ENCODE measurements at places on chromosomes 1 and 21.

GRCh38 chr1:241647658-241648057, 4.4 kb upstream of the WDR64 start:
- DNase-seq, result no peak

- no peak for DNase-seq
Measured at GRCh38 chr1:167221126-167221737, 546 bp downstream of the POU2F1 start.

GRCh38 chr1:154615411-154615810, 7.4 kb upstream of the ADAR start:
- no peak for DNase-seq

GRCh38 chr1:15950763-15951295, 25.1 kb downstream of the ZBTB17 start:
- DNase-seq, result peak; percentile 71

GRCh38 chr1:59699227-59699847, 115.4 kb upstream of the HOOK1 start:
- no peak for DNase-seq

DNA sequence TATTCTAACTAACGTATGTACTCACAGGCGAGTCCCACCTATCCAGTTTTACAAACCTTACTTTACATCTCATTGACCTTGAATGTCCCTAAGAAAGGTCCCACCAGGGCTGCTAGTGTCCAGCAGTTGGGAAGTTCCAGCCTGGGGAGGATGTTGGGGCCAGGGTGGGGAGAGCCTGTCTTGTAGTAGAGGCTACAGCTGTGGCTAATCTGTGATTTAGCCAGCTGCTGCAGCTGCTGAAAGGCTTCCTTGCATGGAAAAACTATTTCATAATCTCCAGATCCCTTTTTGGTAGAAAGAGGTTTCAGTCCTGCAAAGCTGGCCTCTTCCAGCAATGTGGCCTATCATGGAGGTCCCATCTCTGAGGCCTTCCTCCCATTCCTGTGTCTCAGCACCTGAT, 23.1 kb downstream of the TNN start:
- DNase-seq, result no peak

DNA sequence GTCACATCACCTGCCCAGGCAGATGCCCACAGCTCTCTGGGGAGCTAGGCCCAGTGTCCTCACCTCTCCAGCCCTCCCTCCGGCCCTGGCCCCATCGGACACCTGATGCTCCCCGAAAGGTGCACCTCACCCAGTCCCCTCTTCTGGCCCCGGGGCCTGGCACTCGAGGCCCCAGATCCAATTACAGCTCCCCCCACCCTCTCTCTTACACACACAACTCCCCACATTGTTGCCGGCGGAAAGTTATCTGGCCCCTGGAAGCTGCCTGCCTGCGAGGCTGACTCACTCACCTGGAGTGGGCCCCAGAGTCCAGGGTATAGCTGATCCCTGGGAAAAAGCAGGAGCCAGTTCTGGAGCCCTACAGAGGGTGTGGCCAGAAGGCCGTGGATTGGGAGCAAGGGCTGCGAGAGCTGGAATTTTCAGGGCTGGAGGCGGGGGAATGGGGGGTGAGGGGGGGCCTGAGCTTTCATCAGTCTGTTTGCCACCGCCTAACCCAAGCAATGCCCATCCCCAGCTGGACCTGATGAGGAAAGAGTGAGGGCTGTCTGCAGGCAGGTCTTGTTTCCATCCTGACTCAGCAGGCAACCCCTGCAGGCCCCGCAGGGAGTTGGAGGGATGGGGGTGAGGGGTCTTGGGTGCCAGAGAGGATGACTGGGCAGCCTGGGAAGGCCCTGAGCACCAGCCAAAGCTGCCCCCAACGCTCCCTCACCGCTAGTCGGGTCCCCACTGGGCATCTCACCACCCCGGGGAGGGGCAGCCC, 948 bp downstream of the FBXO2 start:
- no peak for DNase-seq

DNA sequence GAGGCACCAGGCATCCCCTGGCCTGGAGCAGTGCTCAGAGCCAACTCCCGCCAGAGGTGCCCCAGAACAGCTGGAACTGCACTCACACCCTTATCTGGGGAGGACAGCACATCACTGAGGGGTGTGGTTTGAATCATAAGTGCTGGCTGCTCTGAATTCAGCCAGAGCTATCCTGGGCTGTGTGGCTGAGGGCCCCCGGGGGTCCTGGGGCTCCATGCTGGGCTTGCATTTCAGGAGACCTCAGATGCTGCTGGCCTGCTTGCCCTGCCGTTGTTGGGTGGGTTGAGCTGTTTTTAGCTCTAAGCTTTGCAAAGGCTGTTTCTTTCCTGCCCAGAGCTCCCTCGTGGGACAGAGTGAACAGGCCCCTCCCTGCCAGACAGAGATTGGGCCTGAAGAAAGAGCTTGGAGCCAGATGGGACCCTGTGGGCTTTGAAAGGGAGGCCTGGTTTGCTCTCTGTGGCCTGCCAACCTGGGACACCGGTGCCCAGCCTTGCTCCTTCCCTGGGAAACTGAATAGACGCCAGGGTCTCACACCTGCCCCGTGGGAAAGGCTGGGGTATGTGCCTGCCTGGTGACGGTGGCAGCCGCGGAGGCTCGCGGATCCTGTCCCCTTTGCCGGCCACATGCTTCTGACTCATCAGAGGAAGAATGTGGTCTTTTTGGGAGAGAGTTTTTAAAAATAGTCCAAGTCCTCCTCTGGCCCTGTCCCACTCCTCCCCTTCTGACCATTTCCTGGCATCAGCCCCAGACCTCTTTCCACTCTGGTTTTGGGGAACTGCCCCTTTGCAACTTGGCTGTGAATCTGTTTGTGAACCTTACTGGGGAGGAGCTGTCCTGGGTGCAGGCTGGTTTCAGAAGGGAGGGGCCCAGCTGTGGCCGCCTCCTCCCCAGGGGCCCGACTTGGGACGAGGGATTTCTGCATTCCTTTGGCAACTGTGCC, 30.0 kb downstream of the ARHGEF10L start:
- no peak for DNase-seq
